ENCODE measurements at places on chromosomes 16 and 17. TPM values are rescaled to one million over a fixed set of nuclear protein-coding genes. Genes with fewer than 3 reads are reported as not detected.

Gene FTO
- total RNA-seq: 93.6 TPM

Gene NTN1
- total RNA-seq: 0.09 TPM

Gene CSH2
- total RNA-seq: not detected

Gene SOX8
- total RNA-seq: under 0.01 TPM

Gene CMTM2
- not detected for total RNA-seq

Gene RBFOX1
- not detected for total RNA-seq

Gene IL34
- total RNA-seq: 4.1 TPM

Gene CARD14
- total RNA-seq: 0.18 TPM

Gene SPOP
- 107 TPM for total RNA-seq

Gene MYO15A
- total RNA-seq: 0.85 TPM

Gene GPS1
- 88.7 TPM for total RNA-seq

Gene KRT16
- total RNA-seq: 0.37 TPM

Measured in smooth muscle cell of bladder (primary cell).